ENCODE measurements at places on chromosomes 5 and 9.
A peak's percentile ranks its signal among the peaks of the same experiment; 100 is the strongest.

GRCh38 chr9:134555094-134555650 lies 86.4 kb upstream of the COL5A1 start:
- no peak for DNase-seq

DNA sequence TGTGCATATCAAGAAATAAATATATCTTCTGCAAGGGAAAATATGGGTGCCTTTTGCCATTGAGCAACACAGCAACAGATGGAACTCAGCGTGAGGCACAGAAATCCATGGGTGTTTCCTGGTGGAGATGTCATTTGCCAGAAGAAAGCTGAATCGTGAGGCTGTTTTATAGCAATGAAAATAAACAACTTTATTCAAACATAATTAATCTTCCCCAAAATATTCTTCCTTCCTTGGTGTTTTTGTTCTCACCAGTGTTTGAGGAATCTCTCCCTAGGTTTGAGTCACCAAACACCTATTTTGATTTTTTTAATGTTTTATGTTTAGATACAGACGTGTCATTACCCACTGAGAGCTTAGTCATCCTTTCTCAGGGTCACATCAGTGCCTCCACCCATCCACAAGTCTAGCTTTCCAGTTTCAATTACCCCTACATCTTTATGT lies 65.8 kb upstream of the PAPPA start:
- DNase-seq, result no peak

GRCh38 chr5:159094745-159095144 lies 5.0 kb downstream of the EBF1 start:
- DNase-seq, result peak; percentile 74

GRCh38 chr5:151750121-151750520 lies 8.3 kb downstream of the ATOX1 start:
- no peak for DNase-seq

GRCh38 chr5:91025956-91026355 lies 357.2 kb downstream of the ARRDC3 start:
- DNase-seq, result no peak

GRCh38 chr9:98806394-98807035 lies 955 bp upstream of the GALNT12 start:
- no peak for DNase-seq

GRCh38 chr9:80509358-80509757 lies 937.6 kb downstream of the TLE4 start:
- DNase-seq, result no peak

- no peak for DNase-seq
These were observed 229.7 kb downstream of the TLE4 start for GRCh38 chr9:79801459-79801858.

DNA sequence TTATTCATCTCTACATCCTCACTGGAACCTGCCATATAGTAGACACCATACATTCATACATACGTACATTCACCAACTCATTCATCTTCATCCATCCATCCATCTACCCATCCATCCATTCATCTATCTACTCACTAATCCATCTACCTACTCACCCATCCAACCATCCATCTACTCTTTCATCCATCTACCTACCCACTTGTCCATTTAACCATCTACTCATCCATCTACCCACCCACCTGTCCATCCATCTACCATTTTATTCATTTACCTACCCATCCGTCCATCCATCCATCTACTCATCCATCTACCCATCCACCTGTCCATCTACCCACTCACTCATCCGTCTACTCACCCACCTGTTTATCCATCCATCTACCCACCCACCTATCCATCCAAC lies 31.9 kb upstream of the LCP2 start:
- no peak for DNase-seq

All from fibroblast of skin of left biceps (primary cell).